ENCODE measurements at places on chromosomes 2 and 18.

- DNase-seq, result no peak
Observed at GRCh38 chr2:197377670-197378069, 57.2 kb downstream of the SF3B1 start.

GRCh38 chr2:207513551-207514257, 16.1 kb upstream of the CREB1 start:
- no peak for DNase-seq

DNA sequence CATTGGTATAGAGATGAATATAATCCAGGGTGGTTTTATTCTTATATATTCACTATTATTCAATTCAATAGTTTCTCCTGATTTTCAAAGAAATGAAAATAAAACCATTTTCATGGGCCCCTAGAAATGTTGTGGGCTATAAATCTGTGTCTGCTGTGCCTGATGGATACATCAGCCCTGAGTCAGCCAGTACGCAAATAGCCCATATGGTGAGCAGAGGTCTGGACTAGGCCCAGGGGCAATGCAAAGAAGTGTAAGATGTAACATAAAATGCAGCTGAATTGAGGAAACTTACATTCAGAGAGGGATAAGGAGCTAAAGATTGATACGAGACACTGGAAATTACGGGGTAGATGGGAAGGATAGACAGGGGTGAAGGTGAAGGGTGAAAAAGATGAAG, 122.5 kb downstream of the MAIP1 start:
- no peak for DNase-seq

DNA sequence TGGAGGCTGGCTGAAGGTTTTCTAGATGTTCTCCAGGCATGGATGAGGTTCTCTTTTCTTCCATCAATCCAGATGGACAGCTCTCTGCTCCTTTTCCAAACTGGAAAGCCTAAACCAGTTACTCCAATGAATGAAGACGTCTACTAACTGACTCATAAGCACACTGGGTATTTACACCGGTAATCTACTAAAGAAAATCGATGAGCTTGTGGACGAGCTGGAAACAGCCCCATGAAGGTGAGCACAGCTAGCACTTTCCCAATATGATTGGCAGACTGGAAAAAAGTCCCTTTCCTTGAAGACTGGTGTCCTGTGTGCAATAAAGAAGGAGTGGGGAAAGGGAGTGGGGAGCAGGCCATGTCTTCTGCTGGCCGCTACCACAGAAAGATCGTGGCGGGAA, 84.0 kb downstream of the ACTR2 start:
- no peak for DNase-seq

- no peak for DNase-seq
Observed at GRCh38 chr2:99067871-99068625, 73.5 kb upstream of the C2orf15 start.

Data from activated CD4-positive, alpha-beta T cell treated with anti-CD3 and anti-CD28 coated beads for 36 hours (primary cell).